ENCODE measurements at places on chromosomes 4 and X.
A peak's percentile ranks its signal among the peaks of the same experiment; 100 is the strongest.

- DNase-seq = no peak
Observed at GRCh38 chrX:40694802-40695201, 40.5 kb downstream of the MED14 start.

- DNase-seq = no peak
Observed at GRCh38 chr4:57370691-57371090, 260.5 kb upstream of the IGFBP7 start.

DNA sequence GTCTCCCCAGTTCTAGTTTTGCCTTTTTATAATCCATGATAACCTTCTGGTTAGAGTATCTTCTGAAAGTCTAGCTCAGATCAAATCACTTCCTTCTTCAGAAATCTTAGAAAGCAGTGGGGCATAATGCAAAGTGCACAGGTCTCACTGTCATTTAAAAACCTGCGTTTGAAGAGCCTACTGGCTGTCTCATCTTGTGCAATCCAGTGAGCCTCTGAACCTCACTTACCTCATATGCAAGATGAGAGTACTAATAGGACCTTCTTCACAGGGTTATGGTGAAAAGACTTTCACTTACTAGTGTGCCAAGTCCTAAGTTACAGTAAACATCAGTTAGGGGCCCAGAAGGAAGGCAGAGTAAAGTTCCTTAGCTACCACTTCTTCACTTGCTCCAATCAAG lies 131.4 kb downstream of the ENOX2 start:
- DNase-seq = no peak

GRCh38 chrX:154136627-154137161 lies 7.3 kb upstream of the OPN1LW start:
- DNase-seq = peak; percentile 41

- DNase-seq = no peak
Observed at GRCh38 chrX:69555481-69556041, 51.4 kb downstream of the NALF2 start.

GRCh38 chr4:175762582-175762981 lies 49.5 kb downstream of the GPM6A start:
- no peak for DNase-seq

Data from NK-92 treated with Interleukin-12 subunit alpha and Interleukin-12 subunit beta, amount 100 ng/mL, for 24 hours (cell line).